ENCODE measurements at places on chromosomes 6 and 20.

DNA sequence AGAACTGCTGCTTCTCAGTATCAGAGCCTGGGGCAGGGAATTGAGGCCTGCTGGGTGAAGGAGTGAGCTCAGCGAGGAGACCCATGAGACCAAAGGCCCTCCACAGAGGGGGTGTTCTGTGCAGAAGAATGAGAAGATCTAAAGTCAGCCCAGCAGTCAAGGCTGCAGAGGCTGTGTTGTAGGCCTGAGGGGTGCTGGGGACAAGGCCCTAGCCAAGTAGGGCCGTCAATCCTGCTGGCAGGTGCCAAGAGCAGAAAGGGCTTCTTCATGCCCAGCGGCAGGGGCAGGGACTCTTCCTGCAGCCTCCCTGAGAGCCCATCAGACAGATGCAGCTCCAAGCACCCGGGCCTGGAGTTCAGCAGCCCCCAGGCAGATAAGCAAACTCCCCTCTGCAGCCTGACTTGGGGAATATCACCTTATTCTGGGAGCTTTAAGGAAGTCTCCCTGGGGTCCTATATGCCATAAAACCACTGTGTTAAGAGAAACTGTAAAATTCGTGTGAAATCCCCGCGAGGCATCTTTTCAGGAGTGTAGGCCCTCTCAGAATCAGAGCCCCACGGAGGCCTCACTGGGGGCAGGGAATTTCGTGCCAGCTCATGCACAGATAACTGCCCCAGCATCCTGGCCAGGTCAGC is 9.0 kb downstream of the CCDC167 start:
- no peak for DNase-seq

- DNase-seq = no peak
Observed at GRCh38 chr20:9353180-9353915, 161.0 kb upstream of the LAMP5 start.

GRCh38 chr6:109644131-109644530 is 46.9 kb downstream of the AK9 start:
- no peak for DNase-seq

GRCh38 chr20:41587956-41588355 is 30.2 kb downstream of the CHD6 start:
- no peak for DNase-seq

DNA sequence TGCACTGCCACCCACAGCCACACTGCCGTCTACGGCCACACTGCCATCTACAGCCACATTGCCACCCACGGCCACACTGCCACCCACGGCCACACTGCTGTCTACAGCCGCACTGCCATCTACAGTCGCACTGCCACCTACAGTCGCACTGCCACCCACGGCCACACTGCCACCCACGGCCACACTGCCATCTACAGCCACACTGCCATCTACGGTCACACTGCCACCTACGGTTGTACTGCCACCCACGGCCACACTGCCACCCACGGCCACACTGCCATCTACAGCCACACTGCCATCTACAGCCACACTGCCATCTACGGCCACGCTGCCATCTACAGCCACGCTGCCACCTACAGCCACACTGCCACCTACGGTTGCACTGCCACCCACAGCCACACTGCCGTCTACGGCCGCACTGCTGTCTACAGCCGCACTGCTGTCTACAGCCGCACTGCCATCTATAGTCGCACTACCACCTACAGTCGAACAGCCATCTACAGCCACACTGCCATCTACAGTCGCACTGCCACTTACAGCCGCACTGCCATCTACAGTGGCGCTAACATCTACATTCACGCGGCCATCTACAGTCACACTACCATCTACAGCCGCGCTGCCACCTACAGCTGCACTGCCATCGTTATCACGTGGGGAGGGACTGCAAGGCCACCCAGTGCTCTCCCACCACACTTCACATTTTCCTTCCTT is 154.6 kb upstream of the AFDN start:
- no peak for DNase-seq

DNA sequence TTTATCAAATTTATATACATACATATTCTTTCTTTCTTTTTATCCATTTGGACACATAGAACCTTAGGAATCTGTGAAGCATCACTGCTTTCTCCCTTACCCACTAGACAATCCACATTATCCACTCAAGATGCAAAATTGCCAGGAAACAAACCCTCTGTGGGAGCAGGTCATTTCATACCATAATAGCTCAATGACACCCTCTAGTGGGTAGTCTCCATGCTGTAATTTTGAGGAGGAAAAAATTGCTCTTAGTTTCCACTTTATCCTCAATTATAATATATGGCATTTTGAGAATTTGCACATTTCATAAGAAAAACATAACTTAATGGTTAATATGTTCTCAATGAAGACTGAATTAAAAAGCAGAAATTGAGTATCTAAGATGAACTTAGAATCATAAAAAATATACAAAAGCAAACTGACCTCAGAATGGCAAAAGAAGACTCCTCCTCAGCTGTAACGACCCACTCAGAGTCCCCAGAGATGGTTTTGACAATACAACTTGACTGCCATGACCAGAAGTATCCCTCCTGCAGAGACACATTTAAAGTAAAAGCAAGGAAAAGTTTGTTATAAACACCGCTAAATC is 164.1 kb downstream of the FRK start:
- no peak for DNase-seq

- DNase-seq = no peak
Observed at GRCh38 chr6:167705211-167705750, 121.4 kb upstream of the AFDN start.

DNA sequence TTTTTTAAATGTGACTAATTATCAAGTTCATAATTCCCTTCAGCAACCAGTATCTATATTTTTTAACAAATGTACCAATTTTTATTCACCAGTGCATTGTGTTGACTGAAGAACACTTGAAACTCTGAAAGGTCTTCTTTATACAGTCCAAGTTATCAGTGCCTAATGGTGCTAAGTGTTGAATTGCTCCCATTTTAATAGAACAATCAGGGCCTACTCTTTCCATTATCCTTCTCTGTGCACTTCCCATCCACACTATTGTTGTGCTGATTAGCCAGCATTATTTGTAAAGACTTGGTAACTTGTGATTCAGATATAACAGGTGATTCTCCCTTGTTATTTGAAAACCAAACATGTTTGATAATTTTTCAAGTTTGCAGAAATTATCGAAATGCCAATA is 1209.7 kb upstream of the MAP3K7 start:
- no peak for DNase-seq

DNA sequence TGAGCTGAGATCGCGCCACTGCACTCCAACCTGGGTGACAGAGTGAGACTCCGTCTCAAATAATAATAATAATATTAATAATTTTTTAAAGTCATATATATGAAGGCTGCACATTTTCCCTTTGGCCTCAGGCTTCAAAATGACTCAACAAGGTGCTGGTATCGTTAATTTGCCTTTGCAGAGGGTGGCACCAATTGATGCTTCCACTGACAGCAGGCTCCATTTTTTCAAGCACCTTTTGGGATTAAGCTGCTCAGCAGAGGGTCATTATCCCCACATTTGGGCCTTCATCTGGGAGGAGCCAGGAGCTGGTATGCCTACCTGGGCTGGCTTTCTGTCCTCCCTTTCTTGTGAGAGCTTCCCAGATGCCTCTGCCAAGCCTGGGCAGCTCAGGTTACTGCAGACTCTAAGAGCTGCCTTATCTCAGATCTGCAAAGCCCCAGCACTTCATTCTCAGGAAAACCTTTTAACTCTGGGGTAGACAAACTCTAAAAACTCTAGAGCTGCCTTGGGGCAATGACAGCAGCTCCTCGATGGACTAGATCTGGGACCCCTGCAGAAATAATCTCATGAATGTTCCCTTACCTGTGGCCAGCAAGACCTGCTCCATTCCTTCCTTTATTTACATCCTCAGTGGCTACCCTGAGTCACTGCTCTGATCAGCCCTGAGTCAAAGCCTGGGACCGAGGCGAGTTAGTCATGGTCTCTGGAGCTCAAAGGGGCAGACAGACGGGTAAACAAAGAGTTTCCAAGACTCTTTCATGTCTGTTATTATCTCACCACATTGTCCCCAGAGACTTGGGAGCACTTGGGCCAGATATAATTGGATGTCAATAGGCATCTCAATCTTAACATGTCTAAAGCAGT is 80.0 kb upstream of the EYA2 start:
- no peak for DNase-seq

DNA sequence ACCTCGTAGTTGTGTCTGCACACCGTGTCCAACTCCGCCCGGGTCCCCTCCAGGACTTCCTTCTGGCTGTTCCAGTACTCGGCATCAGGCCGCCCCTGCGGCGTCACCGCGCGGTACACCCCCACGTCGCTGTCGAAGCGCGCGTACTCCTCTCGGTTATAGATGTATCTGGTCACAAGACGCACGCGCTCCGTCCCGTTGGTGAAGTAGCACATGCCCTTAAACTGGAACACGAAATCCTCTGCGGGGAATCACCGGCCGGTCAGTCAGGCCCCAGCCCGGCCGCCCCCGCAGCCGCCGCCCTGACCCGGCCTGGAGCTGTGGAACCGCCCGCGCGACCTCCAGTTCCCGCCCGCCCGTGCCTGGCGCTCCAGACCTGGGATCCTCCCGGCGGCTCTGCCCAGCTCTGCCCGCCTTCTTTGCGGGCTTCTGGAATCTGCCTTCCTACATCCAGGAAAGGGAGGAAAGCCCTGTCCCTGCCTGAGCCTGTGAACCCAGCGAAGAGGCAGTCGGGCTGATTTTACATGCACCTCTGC is 1.6 kb downstream of the HLA-DQB1 start:
- no peak for DNase-seq
